ENCODE measurements at places on chromosomes 2 and 18. TPM values are rescaled to one million over a fixed set of nuclear protein-coding genes. Genes with fewer than 3 reads are reported as not detected.

Gene ACADL
- 27.5 TPM for total RNA-seq

DNA sequence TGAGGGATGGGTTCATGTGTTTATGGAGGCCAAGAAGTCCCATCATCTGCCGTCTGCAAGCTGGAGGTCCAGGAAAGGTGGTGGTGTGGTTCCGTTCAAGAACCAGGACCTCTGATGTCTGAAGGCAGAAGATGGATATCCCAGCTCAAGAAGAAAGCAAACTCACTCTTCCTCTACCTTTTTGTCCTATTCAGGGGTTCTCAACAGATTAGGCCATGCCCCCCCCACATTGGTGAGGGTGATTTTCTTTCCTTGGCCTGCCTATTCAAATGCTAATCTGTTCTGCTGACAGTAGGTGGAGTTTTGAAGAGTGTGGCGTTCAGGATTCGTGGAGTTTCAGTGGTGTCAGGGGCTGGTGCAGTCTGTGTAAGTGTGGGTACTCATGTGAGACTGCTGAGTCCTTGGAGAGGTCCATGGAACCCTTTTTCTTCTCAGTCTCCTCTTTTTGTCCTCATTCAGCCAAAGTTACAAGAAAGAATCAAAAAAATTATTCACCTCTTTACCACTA lies 5.9 kb downstream of the MSL3B start:
- DNase-seq = no peak

Gene CIB4
- not detected for total RNA-seq

Gene SMYD5
- 14.1 TPM for total RNA-seq

Gene NYAP2
- 0.15 TPM for total RNA-seq

GRCh38 chr2:12008425-12009061 lies 262.1 kb downstream of the LPIN1 start:
- DNase-seq = no peak

Gene GPR45
- not detected for total RNA-seq

DNA sequence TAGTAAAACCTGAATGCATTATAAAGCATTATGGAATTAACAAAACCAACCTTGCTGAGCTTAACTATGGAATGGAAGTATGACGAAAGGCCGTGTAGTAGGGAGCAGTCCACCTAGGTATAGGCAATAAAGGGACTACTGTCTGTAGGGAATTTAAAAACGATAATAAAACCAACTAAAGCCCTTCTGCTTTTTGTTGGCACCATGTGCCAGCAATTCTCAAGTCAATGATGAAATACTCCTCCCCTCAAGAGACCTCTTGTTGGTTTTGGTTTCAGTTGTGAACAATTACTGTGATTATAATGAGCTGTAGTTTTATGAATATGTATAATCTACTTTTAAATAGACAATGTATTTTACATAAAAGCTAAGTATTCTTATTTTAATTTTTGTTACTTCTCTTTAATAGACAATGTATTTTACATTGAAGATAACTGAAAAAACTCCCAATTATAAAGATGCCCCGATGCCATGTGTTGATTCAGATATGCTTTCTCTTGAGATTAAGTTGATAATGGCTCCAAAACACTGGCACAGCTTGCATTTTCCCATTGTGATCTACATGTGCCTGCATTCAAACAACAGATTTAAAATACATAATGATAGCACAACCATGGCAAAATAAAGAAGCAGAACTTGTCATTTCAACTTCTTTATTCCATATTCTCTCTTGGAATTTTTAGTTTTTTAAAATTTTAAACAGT lies 55.5 kb upstream of the ZDBF2 start:
- DNase-seq = no peak

GRCh38 chr2:146457221-146457620 lies 1387.6 kb upstream of the ACVR2A start:
- DNase-seq = no peak

DNA sequence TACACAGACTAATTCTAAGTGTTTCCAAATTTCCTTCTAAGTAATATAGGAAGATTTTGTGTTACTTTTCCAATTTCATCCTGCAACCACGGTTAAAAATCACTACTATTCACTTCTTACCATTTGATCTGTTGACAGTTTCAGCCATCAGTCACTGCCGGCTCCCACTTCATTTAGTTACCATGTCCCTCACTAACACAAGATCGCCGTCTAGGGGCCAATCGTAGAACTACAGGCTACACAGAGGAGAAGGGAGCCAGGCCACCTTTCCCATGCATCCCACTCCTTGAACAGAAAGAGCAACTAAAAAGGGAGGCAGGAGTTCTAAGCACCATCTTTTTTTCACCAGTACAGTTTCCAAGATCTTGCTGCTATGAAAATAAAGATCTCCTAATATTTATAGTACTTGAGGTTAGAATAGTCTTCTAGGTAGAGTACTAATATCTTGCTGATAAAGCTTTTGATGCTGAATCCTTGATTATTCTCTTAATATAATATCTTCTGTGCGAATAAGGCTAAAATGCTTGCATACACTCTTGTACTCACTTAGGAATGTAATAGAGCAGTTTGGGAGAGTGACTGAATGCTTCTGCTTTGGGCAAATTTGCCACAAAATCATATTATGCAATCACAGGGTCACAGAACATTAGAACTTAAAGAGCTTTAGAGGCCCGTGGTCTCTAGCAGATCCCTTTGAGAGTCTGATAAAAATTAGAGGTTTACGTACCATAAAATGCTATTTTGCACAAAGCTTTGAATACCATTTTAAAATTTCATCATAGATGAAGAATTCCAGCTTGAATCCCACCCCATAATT lies 39.5 kb upstream of the CYP1B1 start:
- DNase-seq = peak; percentile 67

DNA sequence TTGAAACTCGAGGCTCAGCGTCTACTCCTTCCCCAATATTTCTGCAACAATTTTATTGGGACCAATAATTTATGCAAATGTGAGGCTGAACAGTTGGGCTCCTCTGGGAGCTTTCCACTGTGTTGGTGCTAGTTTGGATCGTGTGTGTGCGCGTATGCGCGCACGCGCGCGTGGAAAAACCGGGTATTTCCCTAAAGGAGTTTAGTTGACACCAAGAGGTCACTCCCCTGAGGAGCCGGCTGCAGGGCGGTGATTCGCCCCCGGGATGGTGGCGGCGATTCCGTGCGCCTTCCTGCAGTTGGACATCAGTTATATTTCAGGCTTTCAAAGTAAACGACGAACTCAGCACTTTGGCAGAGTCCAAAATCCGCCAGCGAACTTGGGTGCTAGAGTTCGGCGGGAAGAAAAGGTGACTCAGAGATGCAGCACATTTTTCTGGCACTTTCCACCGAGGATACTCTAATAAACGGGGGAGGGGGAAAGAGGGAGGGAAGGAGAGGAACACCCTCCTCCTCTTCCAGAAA lies 186.5 kb upstream of the FANCL start:
- no peak for DNase-seq

GRCh38 chr2:121200419-121201315 lies 84.3 kb downstream of the TFCP2L1 start:
- no peak for DNase-seq

Gene MSTN
- total RNA-seq = 0.73 TPM

Gene MYL12B
- total RNA-seq = 371 TPM

Gene DAPL1
- total RNA-seq = not detected

GRCh38 chr2:184498936-184499335 lies 99.4 kb upstream of the ZNF804A start:
- DNase-seq = no peak

Gene MGAT4A
- 34.4 TPM for total RNA-seq

- no peak for DNase-seq
Observed at GRCh38 chr2:176063958-176064357, 19.8 kb downstream of the EVX2 start.

GRCh38 chr2:139605668-139606067 lies 825.5 kb upstream of the NXPH2 start:
- DNase-seq = no peak

Gene GREB1
- total RNA-seq = 42.9 TPM

Gene TMEM247
- total RNA-seq = not detected

Gene MYO5B
- 2.4 TPM for total RNA-seq

GRCh38 chr2:24123195-24123921 lies at the start of the genes FAM228B and PFN4:
FAM228B (plus strand) TSS chr2:24123469; CDS start chr2:24124362, 893 bp downstream.
PFN4 (minus strand) TSS chr2:24123334; CDS start chr2:24122535, 799 bp downstream.
- DNase-seq = peak; percentile 87

Gene PDE6D
- 24.2 TPM for total RNA-seq

DNA sequence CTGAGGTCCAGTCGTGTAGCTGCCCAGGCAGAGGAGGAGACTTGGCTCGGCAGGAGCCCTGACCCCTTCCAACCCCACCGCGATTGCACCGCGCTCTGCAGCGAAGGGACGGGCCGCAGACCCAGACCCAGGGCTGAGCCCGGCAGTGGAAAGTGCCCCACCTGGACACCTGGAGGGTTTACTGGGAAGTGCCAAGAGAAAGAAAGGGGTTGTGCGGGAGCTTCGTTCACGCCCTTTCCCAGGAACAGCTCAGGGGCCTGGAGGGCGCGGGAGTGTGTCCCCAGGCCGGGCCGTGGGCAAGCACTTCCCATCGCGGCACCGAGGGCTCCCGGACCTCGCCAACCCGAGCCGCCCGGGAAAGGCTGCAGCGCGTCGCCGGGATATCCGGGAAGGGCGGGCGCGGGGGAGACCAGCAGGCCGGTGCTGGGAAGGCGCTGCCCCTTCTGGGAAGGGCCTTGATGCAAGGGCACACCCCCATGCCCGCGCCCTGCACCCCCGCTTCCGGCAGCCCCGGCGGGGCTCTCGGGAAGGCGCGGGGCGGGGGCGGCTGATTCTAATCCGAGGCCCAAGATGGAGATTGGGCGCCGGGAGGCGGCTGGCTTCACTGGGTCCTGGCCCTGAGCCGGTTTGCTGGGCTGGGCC lies 36.1 kb upstream of the MRPL33 start:
- DNase-seq = peak; percentile 82

DNA sequence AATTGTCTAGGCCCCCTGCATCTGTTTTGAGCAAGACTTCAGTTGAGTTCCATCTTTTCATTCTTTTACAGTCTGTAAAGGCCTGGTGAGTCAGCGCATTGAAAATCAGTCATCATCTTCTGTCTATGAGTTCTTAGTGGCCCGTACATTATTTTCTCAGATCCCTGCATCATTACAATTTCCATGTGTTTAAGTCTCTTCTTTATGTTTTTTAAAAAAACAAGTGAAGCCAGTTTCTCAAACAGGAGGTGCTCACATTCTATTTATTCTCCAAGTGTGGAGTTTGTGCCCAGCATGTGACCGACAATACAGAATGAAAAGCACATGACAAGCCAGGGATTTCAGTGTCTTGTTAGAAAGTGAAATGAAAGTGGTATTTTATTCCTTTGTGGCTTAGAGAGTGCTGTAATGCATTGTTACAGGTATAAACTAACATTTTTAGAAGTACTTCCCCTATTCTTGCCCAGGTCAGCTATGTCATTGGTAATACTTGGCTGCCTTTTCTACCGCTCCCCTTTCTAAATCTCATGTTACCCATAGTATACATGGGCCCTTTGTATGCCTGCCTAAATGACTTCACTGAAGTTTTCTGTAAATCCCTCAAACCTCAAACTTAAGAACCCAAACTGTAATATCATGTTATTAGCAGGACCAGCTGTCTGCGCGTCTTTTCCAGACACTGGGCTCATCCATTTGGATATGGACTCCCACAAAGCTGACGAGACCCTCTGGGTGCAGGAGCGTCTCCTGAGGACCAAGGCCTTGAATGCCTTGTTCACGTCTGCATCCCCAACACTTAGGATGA lies 67.6 kb downstream of the FEZ2 start:
- DNase-seq = no peak

GRCh38 chr2:39603436-39603835 lies 62.3 kb upstream of the TMEM178A start:
- no peak for DNase-seq

Gene IL1F10
- total RNA-seq = not detected

Gene SNTG2
- 4.6 TPM for total RNA-seq

Gene ARHGAP15
- total RNA-seq = 8.9 TPM

Gene ATP6V1B1
- total RNA-seq = 1.8 TPM

Gene SMCHD1
- total RNA-seq = 102 TPM

DNA sequence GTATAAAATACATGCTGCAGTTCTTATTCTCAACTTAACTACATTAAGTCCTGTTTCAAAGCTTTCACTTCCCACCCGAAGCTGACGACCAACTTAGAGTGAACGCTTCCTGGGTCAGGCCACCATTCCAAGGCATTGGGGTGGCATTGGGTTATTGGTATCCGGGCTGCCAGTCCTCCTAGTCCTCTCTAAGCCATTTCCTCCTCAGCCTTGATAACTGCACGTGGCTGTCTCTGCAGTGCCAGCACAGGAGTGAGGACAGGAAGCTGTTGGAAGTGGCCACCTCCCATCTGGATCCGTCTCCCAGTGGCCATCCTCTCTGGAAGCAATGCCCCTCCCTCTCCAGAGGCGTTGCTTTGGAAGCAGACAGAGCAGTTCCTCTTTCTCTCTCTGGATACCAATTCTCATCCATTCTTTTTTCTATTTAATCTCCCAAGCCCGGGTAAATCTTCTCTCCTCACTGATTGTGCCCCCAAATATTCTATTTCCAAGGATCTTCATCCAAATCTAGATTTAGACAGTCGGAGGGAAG lies 354.7 kb downstream of the EIPR1 start:
- DNase-seq = no peak

DNA sequence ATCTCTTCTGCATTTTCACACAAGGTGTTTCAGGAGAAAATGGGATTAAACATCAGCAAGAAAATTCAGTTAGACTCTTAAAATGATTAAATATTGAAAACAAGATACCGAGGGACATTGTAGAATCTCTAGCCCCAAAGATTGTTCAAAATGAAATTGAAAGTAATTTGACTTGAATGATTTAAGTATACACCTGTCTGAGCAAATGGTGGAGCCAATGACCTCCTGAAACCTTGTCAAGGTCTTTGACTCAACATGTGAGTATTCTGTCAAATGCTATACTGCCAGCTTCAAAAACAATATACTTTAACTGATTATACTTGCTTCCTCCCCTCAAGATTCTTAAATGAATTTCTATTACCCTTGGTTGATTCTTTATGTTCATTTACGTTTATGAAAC lies 411.0 kb downstream of the DCC start:
- DNase-seq = no peak

DNA sequence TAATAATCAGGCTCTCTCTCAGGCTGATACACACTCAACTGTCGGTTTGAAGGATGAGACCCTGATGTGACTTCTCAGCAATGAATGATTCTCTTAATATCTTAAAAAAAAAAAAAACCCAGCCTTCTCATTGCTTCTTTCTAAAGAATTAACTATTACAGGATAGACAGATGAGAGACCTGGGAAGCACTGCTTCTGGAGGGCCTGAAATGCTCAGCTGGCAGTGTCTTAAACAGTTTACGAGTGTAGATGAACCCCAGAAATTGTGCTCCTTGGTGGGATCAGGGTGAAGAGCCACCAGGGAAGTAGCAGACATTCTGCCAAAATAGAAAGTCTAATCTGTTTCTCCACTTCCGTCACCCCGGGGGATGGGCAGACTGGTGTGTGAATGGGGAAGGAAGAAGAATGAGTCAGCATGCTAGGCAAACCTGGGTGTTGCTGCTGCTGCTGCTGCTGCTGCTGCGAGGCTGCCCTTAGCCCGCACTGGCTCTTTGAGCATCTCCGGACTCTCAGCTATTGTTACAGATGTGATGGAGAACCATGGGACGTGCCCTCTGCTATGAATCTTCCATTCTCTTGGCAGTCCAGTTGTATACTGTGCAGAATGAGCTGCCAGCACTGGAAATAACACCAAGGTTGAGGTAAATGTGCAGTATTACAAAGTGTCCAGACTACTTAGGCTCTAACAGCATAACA lies 158.4 kb downstream of the SETBP1 start:
- DNase-seq = peak; percentile 29

GRCh38 chr2:231380307-231380706 lies 15.2 kb upstream of the B3GNT7 start:
- DNase-seq = no peak

Gene CREG2
- under 0.01 TPM for total RNA-seq

- no peak for DNase-seq
Observed at GRCh38 chr2:161165811-161166210, 5.6 kb downstream of the TANK start.

Gene ME2
- total RNA-seq = 37.8 TPM

- peak; percentile 59 for DNase-seq
Observed at GRCh38 chr2:69985688-69986087, 24.3 kb upstream of the ASPRV1 start.

All from breast epithelium (tissue), 4 donors.